ENCODE measurements at places on chromosomes 7 and 10.

GRCh38 chr10:110474017-110474416, 23.7 kb upstream of the DUSP5 start:
- DNase-seq, result no peak

DNA sequence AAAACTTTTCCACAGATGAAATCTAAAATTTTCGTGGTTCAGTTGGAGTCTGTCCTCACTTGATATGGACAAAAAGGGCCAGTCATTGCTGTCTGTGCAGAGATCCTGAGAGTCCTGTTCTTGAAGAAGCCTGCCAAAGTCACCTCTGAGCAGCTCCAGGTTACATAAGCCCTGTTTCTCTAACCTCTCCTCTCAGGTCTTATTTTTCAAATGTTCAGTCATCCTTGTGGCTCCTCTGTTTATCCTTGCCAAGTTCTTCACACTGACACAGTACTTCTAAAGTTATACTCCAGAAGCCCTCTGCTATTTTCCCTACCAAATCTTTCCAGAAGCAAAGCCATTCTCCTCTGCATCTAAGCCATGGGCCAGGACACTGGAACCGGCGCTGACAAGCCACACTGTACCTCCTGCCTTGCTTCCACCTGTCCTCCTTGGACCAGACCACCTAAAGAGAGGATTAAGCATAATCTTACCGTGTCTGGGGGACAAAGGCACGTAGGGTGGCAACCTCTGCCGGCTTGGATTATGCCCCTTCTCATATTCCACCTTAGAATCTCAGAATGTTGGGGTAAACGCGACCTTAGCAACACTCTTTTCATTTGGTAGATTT, 161.6 kb downstream of the JAZF1 start:
- DNase-seq, result no peak

- no peak for DNase-seq
These were observed 9.4 kb downstream of the CLDN12 start for GRCh38 chr7:90412458-90413184.

DNA sequence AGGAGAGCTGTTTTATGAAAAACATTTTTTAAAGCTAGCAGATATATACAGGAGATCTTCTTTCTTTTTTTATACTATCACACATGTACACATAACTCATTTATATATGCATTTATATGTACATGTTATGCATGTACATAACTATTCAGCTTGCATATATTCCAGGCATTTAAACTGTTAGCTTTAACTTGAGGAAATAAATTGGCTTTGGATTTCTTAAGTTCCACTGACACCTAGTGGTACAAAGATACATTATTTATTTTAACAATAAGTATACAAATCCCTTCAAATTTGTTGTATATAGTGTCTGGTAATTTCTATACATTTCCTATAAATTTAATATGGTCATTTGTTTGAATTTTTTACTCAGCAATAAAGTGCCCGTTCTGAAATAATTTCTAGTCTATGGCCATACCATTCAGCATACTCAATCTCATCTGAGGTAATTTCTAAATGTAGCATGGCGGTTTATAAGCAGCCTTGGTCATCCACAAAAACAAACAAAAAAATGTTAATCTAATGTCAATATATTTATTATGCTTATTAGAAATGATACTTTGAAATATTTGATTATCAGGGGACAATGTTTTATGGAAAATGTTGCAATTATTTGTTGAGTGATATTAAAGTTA, 11.6 kb downstream of the ZDHHC6 start:
- no peak for DNase-seq

DNA sequence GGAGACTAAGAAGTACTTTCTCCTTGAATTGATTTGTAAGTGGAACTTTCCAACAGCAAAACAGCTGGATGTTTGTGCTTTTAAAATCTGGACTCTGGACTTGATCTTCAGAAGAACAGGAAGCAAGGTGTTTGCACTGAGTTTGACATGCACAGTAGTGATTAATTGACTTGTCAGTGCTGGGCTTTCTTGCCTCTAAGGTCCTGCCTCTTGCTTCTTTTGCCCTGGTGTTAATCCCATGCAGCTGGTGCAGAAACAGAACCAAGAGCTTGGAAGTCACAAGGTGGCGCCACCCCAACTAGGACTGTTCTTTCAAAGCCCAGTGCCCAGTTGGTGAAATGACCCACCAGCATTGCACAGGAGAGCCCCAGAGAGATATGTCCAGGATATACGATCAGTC, 66.8 kb upstream of the SEPHS1 start:
- DNase-seq, result no peak

GRCh38 chr10:7672341-7673134, 5.8 kb upstream of the ITIH5 start:
- no peak for DNase-seq

DNA sequence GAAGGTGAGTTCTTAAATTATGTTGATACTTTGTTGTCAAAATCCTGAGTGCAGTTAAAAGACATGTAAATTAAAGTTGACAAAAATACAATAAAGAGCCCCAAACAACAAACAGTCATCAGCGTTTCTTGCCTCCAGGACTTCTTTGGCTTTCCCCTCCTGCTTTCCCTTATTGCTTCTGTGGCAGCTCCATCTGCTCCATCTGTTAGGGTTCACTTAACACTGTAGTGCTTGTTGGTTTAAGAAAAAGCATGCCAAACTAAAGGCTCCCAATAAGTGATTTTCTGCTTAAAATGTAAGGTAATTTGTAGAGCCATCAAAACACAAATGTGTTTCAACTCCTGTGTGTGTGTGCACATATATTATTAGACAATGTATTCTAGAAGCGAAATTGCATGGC, 254.3 kb upstream of the GNAI1 start:
- DNase-seq, result no peak

DNA sequence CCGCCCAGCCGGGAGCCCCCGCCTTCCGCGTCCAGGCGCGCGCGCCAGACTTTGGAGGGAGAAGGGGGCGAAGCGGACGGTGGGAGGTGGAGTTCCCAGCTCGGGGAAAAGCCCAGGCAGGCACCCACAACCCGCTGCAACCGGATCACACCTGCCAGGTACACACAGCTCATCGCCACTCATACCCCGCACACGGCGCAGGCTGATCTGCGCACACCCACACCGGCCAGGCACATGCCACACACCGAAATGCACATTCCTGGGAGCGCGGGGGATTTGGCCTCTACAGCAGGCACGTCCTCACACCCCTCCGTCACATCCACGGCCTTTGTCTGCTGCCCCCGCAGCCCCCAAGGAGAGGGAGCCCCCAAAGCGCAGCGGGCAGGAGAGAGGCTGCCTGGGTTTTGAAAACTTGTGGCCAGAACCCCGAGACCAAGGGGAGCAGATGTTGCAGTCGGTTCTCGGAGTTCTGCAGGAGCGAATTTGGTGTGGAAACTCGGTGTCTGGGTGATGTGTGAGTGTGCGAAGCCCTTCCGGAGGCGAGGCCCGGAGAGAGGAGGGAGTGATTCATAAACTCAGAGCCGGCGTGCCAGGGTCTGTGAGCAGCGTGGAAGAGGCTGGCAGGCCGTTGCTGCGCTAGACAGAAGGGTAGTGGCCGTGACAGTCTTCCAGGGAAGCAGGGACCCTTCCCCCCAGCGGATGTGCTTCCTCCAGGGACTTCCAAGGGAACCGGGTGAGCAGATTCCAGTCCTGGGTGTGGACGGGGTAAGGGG, 734 bp downstream of the CHST3 start:
- peak; percentile 69 for DNase-seq

DNA sequence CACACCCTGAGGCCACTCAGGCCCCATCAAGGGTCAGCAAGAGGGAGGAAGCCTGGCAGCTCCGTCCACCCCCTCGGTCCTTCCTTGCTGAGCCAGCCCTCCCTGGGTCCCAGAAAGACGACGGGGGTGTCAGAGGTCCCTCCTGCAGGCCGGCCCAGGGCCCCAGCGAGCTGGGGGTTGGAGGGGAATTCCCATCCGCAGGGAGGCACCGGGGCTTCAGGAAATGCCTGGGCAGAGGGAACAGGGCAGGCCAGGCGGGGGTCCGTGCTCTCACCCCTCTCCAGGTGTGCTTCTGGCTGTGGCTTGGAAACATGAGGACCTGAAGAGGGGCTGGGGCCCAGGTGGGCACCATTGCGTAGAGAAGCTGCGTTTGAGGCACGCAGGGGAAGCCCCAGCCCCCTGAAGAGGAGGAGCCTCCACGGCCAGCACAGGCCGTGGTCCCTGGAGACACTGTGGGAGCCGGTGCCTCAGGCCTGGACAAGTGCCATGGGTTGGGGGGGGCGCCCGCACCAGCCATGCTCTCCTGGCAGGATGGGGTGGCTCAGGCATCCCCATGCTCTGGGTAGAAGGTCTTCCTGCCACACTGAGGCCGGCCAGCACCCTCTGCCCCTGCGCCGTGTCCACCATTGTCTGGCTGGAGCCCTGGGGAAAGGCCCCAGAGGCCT, 66.7 kb downstream of the PDGFA start:
- no peak for DNase-seq

GRCh38 chr7:18626717-18627116, 131.2 kb downstream of the HDAC9 start:
- DNase-seq, result no peak

DNA sequence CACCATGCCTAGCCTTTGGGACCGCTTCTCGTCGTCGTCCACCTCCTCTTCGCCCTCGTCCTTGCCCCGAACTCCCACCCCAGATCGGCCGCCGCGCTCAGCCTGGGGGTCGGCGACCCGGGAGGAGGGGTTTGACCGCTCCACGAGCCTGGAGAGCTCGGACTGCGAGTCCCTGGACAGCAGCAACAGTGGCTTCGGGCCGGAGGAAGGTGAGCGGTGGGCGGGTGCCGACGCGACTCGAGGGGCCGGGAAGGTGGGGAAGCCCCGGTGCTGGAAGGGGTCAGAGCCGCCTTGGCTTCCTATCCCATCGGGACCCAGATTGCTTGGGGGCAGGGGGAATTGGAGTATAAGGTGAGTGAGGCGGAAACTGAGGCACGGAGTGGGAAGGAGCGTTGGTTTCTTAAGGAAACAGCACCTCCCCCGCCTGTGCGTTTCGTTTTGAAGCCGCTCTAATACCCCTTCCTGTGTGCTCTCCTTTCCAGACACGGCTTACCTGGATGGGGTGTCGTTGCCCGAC, 547 bp downstream of the DDIT4 start:
- DNase-seq, result no peak

DNA sequence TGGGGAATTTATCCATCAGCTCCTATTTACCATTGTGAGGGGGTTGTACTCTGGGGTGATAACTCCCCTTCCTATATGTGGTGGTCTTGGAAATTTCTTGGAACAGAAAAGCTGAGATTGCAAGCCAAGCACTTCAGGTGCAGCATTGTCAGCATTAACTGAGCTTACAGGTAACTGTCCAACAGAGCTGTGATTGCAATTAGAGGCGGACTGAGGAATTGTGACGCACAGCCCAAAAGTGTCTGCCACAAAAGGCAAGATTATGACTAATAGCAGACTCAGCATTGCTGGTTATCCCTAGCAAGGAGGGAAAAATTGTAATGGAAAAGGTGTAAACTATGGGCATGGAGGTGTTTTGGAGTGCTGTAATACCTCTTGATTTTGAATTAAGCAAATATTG, 126.1 kb upstream of the AGR3 start:
- DNase-seq, result no peak

- DNase-seq, result no peak
These were observed 94.8 kb downstream of the PRPF18 start for GRCh38 chr10:13681528-13681927.

DNA sequence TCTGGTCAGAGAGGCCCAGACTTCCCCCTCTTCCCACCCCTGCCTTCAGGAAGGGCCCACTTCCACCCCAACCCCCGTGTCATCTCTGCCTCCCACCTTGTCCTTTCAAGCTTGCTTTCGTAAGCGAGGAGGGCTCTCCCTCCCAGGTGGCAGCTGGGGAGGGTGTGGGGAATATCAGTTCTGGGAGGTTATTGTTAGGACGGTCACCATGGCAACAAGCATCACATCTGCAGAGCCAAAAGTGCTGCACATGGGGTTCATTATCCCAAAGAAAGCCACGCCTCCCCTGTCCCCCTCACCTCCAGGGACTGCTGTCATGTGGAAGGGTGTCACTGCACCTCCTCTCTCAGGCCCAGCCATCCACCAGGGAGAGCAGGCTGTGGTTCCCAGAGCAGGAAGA, 2.6 kb upstream of the CAMK2B start:
- no peak for DNase-seq

- DNase-seq, result no peak
These were observed 599.6 kb upstream of the POT1 start for GRCh38 chr7:125529249-125529648.

- DNase-seq, result no peak
These were observed 68.4 kb upstream of the RAPGEF5 start for GRCh38 chr7:22425361-22425760.

All from ecto neural progenitor cell (in vitro differentiated cells).